ENCODE measurements at places on chromosomes 16 and 17.

GRCh38 chr17:59406808-59407381 is 75.4 kb downstream of the YPEL2 start:
- DNase-seq, result peak; percentile 56

DNA sequence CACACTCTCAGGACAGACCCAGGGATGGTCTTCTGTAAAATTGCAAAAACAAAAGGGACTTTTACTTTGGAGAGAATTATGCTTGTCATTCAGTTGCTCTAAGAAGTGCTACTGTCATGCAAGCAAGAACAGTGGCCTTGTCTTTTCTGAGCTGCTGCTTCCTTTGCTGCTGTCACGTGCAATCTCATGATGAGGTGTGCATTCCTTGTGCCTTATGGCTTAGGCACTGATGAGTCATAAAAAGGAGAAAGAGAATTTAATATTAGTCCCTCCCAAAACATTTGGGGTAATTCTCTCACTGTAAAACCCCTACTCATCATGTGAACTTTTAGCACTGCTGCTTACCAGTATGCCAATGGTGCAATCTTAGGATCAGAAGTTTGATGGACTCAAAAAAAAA is 2051.3 kb downstream of the TP53TG3F start:
- DNase-seq, result no peak

DNA sequence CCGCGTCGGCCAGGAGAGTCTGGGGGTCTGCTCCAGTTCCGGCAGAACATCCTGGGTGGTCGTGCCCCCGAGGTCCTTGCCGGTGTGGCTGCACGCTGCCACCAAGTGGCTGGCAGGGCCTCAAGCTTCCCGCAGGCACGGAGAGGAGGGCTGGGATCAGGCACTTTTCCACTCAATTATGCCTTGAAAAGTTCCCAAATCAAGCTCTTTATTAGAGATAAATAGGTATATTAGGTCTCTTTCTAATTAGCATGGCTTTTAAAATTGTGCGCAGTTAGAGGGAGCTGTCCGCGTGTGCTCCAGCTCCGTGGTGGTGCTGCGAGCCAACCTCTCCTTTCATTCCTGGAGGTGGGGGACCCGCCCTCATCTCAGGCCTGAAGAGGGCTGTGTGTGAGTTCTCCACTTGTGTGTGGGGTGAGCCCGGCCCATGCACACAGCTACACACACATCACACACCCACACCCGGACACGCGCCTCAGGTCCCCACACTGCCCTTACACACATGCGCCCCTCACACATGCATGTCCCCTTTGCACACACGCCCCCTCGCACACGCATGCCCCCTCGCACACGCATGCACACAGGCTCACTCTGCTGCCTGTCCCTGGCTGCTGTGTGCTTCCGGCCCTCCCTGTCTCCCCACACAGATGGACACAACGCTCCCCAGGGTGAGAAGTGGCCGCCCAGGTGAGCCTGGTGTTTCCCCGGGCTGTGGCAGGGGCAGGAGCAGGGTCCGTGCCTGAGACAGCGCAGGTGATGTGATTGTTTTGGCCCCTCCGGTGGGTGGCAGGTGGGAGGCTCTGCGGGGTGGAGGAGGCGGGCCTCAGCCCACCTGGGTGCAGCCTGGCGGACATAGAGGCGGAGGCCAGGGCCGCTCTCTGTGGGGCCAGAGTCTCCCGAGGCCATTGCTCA is 28.8 kb downstream of the CACNA1H start:
- no peak for DNase-seq

DNA sequence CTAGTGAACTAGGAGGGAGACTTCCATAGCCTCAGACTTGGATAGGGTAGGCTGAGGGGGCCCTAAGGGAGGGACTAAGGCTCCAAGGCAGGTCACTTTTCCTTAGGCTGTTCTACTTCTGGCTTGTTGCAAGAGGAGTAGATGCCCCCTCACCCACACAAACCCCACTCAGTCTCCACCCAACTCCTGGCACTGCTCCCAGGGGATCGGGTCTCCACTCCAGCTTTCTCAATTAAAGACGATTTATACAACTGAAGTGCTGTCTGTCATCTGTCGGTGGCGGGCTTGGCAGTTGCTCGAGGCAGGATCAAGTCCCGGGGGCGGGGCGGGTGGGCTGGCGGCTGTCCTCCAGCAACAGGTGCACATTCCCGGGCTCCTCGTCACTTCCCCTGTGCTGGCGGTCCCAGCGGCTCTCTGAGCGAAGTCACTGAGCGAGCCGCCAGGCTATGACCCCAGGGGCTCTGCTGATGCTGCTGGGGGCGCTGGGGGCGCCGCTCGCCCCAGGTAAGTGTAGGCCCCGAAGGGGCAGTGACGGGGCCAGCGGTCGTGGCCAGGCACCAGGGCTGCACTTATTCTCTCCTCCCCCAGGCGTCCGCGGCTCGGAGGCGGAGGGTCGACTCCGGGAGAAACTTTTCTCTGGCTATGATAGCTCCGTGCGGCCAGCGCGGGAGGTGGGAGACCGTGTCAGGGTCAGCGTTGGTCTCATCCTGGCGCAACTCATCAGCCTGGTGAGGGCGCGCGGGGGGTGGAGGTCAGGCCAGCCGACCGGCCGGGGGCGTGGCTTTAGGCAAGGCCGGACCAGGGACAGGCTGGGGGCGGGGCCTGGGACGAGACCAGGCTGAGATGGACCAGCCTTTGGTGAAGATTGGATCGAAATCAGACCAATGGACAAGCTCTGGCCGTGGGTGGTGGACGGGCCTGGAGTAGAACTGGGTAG is at the start of gene CHRNB1:
TSS of gene CHRNB1 (plus strand) at position 380 of the 937 bp plus-strand sequence. CDS start at position 447, 67 bp downstream.
- peak; percentile 68 for DNase-seq

- peak; percentile 82 for DNase-seq
These were observed 11.5 kb downstream of the TAC4 start for GRCh38 chr17:49836111-49837030.

DNA sequence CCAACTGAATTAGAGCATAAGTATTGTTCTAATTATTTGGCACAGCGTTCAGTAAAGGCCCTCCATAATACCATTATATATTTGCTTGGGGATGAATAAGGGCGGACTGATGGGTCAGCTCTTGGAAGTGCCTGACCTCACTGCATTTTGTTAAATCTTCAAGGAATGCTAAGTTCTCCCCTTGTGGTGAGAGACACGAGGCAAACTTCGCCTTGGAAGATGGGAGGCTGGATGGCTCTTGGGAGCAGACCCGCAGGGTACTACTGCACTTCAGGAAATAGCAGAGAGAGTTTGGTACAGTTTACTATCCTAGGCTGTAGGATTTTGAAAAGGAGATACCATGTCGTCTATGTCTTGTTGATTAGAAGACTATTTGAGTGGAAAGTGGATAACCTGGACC is 87.0 kb upstream of the RPRML start:
- peak; percentile 28 for DNase-seq

DNA sequence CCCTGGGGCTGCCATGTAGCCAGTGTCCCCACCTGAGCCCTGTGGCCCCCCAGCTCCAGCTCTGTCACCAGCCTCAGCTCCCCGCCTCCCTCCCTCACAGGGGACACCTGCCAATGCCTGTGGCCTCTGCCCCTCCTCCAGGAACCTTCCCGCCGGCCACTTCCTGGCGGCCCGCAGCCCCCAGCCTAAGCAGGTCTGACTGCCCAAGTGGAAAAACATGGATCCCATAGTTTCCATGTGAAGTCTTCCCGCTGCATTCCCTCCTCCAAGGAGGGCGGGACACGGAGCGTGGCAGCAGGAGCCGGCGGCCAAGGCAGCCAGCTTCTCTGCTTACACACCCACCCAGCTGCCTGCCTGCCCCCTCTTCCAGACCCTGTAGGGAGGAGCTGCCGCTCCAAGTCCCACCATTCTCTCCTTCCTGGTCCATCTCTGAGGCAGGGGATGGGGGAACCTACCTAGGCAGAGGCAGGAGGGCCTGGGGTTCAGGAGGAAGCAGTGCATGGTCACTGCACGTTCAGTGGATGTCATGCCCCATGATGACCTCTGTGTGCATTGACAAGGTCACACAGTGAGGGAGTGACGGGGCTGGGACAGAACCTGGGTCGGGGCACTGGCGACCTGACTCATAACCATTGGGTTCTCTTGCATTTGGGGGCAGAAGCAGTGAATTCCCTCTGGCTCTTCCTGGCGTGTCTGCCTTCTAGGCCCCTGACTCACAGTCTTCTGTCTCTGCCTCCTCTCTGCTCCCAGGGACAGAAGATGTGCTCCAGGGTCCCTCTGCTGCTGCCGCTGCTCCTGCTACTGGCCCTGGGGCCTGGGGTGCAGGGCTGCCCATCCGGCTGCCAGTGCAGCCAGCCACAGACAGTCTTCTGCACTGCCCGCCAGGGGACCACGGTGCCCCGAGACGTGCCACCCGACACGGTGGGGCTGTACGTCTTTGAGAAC is 8.7 kb downstream of the VASN start:
- no peak for DNase-seq

DNA sequence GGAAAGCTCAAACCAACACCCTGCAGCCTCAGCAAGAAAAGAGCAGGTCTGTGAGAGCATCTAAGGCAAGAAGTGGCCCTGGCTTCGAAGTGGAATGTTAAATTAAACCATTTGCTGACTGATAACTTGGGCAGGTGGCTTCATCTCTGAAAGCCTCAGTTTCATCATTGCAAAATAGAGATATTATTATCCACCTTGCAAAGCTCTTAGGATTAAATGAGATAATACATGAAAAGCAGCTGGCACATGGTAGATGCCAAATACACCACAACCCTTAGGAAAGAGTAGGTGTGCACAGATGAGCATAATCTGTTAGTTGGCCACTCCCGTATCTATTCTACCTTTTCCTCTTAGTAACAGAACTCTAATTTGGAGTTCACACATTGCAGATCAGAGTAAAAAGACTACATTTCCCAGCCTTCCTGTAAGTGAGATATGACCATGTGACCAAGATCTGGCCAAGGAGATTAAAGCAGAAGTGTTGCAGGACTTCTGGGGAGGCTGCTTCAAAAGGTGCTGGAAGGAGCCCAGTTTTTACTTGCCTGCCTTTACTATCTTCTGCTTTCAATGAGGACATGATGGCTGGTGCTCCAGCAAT is 288.7 kb downstream of the SOX9 start:
- no peak for DNase-seq

DNA sequence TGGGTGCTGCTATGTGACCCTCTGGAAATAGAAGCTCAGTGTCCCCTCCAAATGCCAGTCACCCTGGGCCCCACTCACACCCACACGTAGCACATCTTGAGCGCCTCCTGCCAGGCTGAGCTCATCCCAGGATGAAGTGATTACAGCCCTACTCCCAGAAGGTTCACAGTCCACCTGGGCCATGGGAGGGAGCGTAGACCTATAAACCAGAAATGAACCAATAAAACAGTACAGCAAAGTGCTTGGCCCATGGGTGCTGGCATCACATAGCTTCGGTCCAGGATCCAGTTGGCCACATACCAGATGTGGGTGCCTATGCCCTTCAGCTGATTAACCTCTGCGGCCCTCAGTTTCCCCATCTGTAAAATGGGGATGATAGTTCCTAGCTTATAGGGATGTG is 2.2 kb upstream of the BICDL2 start:
- no peak for DNase-seq

DNA sequence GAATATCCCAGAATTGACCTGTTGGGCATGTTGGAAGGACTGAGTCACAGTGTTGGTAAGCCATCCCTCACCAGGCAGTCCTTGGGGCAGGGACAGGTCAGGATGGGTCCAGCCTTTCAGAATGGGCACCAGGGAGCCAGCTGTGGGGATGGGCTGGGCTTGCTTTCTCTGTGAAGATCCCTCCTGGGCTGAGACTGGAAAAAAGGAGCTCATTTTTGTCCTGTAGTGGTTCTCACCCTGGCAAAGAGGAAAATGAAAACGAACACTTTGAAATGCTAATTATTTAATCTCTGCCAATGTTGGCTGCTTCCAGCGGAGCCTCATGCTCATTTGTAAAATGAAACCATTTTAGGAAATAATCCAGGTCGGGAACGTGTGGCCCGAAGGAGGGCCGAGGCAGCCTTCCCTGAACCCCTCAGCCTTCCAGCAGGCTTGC is 237.5 kb upstream of the SALL1 start:
- DNase-seq, result no peak

DNA sequence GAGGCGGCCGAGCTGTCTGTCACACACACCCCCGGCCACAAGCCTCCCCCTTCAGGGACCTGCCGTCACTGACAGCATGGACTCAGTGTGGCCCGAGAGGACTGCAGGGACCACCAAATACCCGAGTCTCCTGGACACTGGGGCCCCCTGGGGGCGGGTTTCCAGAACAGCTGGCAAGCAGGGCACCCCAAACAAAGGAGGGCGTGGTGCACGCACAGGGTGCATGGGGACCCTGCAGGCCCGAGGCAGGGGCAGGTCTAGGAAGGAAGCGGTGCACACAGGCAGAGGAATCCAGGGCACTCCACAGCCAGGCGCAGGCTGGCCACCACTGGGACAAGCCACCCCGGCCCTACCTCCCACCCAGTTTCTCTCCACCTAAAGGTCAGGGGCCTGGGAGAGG is 28.7 kb upstream of the ENPP7 start:
- no peak for DNase-seq

- peak; percentile 43 for DNase-seq
These were observed 97.5 kb upstream of the ASIC2 start for GRCh38 chr17:33390479-33391176.

All from A549 (cell line).